ENCODE measurements at places on chromosomes 1 and 21.

GRCh38 chr21:38937844-38938243 is 132.1 kb downstream of the ETS2 start:
- no peak for DNase-seq

DNA sequence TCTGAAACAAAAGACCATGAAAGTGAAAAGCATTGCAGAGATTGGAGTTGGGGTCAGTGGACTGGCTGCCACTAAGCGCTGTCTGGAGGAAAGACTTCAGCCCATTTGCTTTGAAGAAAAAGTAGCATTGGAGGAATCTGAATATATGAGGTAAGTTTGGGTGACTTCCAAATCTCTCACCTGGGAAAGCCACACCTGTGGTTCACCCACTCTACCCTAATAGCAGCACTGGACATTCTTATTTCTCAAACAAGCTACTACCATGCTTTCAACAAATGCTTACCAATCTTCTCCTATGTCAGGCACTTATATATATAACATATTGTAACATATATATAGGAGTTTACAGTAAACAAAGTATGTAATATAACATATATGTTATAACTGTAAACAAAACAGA is 76.0 kb upstream of the POGK start:
- no peak for DNase-seq

- no peak for DNase-seq
These were observed at the start of gene DCDC2B for GRCh38 chr1:32208891-32209328. Gene DCDC2B (plus strand): TSS chr1:32209089. CDS start chr1:32209094, 5 bp downstream.

- DNase-seq = no peak
These were observed 21.8 kb downstream of the EYA3 start for GRCh38 chr1:28066393-28067154.

GRCh38 chr1:160115545-160116282 is at the start of gene ATP1A2:
Gene ATP1A2 (plus strand): TSS chr1:160115759. CDS start chr1:160115862, 103 bp downstream.
- no peak for DNase-seq

- DNase-seq = no peak
These were observed 2.0 kb upstream of the COQ8A start for GRCh38 chr1:226937940-226938725.

DNA sequence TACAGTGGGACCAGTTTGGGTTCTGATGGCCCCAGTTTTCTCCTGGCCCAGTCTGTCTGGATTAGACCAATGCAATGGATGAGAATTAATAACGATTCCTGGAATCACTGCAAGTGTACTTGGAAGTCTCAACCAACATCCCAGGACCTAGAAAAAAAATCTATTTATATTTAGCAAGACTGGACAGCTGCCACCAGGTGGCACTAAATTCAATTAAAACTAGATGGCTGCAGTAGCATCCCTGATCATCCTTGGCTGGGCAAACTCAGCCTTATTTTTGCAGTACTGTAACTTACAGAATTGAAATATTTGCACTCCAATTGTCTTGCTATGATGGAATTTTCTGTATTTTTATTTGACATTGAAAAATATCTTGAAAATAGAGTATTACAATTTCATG is 165.7 kb downstream of the NCAM2 start:
- DNase-seq = no peak

GRCh38 chr1:40064797-40065499 is 24.4 kb downstream of the CAP1 start:
- DNase-seq = no peak
